ENCODE measurements at places on chromosomes 12 and 14.

GRCh38 chr14:97021001-97021400 is 223.8 kb downstream of the VRK1 start:
- DNase-seq, result no peak

GRCh38 chr12:3757261-3757660 is 4.4 kb upstream of the CRACR2A start:
- no peak for DNase-seq

DNA sequence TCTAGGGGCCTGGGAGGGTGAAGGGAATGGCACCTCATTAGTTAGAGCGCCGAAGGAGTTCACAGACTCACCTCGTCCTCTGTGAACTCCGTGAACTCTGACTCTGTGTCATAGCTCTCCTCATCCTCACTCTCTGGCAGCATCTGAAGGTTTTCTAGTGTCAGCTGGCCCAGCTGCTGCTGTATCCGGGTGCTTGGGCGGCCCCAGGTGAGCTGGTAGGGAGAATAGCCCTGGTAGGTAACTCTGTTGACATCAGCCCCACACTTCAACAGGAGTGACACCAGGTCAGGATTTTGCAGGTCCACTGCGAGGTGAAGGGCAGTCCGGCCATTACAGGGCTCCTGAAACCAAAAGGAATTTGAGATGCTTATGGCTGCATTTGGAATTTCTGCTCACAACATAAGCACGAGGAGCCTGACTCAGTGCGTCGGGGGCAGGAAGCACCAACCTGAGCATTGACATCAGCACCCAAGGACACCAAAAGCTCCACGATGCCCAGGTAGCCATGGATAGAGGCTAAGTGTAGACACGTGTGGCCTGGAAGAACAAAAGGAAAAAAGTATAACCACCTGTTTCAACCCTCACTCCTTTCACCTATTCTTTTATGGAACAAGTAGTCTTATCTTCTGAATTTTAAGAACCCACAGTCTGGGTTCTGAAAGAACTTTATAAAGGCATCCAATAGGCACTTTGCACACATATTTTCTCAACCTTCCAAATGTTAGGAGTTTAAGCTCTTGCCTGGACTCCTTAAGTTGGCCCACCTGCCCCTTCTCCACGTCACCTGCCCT is 2.0 kb downstream of the NFKBIA start:
- DNase-seq, result no peak

- no peak for DNase-seq
These were observed 10.9 kb upstream of the LGMN start for GRCh38 chr14:92759300-92759678.

GRCh38 chr14:67480011-67480410 is 8.5 kb downstream of the TMEM229B start:
- peak; percentile 79 for DNase-seq

DNA sequence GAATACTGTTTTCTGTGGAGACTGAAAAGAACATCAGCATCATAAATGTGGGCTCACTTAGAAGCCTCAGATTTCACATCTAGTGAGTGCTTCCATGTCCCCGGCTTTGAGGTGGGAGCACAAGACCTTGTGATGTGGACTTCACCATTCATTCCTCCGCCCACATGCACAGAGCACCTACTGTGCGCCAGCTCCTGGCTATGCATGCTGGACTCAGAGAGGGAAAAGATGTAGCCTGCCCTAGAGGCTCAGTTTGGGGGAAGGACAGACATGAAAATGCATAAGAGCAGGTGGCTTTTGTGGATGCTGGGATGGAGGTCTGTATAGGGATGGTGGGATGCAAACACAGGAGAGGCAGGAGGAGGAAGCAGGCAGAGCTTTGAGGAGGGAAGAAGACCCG is 65.0 kb downstream of the SERPINA3 start:
- no peak for DNase-seq

- no peak for DNase-seq
These were observed 5.0 kb upstream of the CCND2 start for GRCh38 chr12:4268329-4269181.

GRCh38 chr12:58386136-58386535 is 444.8 kb downstream of the ATP23 start:
- no peak for DNase-seq

- no peak for DNase-seq
These were observed 248.5 kb downstream of the IPO8 start for GRCh38 chr12:30447061-30447750.

DNA sequence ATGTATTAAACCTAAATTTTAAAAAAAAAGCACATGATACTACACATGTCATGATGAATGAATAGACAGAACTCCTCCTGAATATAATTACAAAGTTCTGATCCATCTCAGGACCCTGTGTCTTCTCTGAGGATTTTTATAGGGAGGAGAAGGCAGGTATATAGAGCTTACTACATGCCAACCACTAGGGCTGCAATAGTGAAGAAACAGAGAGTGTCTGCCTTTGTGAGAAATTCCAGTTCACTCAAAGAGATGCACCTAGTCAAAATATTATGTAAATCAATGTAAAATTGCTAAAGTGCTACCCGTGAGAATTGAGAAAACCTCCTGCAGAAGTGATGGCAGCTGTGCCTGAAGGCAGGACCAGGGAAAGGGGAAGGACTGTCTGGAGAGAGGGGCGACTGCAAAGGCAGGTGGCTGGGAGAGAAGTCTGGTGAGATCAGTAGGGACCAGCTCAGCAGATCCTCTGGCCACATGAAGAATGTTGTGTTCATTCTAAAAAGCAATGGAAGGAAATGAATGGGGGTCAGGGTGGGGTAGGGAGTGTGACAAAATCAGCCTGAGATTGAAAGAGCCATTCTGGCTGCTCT is 15.1 kb downstream of the ABHD4 start:
- DNase-seq, result no peak

DNA sequence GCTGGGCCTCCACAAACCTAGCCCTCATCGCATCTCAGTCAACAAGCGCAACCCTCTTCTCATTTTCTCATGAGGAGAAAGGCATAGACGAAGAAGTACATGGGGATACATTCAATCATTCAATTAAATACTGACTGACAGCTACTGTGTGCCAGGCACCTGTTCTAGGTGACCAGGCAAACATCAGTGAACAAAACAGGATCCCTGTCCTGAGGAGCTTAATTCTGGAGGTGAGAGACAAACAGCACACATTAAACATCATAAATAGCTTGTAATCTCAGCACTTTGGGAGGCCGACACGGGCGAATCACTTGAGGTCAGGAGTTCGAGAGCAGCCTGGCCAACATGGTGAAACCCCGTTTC is 362 bp upstream of the ACYP1 start:
- DNase-seq, result no peak

- no peak for DNase-seq
These were observed 34.6 kb downstream of the P2RX7 start for GRCh38 chr12:121167232-121167820.
